Amygdala (tissue), 56 donors: ENCODE measurements at places on chromosomes 4 and X.

- DNase-seq, result no peak
Measured at GRCh38 chrX:12225107-12225506, 86.8 kb downstream of the FRMPD4 start.

DNA sequence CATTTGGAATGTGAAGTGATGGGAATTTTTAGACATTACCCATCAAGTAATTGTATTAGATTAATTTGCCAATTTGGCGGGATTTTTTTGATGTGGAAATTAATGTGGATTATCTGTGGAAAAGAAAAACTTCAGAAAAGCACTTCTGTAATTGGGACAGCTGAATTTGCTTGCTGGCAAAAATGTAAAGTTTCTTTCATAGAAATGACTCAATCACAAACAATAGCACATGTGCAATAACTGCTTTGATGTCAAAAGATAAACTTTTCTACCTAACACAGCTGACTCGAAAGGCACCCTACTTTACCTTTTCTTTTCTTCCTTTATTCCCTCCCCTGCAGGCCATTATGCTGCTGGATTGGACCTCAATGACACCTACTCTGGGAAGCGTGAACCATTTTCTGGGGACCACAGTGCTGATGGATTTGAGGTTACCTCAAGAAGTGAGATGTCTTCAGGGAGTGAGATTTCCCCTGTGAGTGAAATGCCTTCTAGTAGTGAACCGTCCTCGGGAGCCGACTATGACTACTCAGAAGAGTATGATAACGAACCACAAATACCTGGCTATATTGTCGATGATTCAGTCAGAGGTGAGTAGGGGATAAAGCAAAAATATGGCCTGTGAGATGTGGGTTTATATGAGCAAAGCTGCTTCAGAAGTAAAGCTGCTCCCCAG is 1.4 kb downstream of the AREG start:
- no peak for DNase-seq

- DNase-seq, result no peak
Measured at GRCh38 chr4:174334628-174335027, 50.9 kb downstream of the CEP44 start.

GRCh38 chr4:13694256-13694655 is 66.7 kb upstream of the BOD1L1 start:
- no peak for DNase-seq

DNA sequence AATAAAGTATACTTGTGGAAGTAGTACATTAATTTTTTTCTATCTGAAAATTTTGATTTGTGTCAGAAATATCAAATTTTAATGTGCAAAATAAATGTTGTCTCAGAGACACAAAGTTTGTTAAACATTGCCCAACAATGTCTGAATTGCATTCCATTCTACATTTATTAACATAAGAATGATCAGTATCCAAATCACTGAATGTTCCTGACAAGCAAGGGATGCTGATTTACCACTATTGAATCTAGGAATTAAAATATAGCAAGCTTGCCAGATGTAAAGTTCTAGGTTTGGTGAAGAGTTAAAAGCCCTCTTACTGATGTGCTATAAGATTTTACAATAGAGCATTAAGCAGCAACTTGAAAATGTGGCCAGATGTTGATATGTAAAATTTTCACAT is 489.2 kb upstream of the CTSO start:
- no peak for DNase-seq

- DNase-seq, result no peak
Measured at GRCh38 chr4:41568363-41568762, 30.4 kb downstream of the LIMCH1 start.
